ENCODE measurements at places on chromosomes 3 and 15.

- no peak for DNase-seq
Measured at GRCh38 chr3:42043099-42043813, 47.9 kb upstream of the TRAK1 start.

DNA sequence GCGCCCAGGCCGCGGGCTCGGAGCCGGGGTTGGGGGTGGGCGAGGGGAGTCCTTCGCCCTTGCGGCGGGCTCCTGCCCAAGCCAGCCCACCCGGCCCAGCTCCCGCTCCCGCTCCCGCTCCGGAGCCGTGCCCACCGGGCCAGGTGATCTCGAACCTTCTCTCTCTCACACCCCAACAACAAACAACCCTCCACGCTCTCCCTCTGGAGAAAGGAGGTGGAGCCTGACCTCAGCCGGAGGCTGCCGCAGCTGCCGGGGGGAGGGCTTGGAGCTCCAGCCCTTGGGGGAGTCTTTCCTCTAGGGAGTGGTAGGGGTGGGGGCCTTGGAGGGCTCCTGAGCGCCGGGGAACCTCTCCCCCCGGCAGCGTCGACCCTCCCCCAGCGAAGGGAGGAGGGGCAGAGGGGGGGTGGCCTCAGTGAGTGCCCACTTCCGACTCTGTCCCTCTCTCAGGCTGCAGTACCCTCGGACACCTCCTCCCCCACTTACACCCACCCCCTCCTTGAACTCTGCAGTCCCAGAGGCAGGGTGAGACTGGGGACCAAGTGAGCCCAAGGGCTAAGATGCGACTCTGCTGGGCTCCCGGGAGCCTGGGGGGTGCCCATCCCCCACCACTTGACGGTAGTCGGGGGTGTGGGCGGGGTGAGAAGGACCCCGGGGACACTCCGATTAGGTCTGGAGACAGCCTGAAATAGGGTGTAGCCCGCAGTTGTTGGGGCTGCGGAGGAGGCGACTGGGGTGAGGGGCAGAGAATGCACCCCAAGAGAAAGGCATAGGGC, 4.4 kb upstream of the BAHD1 start:
- DNase-seq, result no peak

GRCh38 chr15:60086681-60087429, 82.7 kb downstream of the FOXB1 start:
- DNase-seq, result no peak

DNA sequence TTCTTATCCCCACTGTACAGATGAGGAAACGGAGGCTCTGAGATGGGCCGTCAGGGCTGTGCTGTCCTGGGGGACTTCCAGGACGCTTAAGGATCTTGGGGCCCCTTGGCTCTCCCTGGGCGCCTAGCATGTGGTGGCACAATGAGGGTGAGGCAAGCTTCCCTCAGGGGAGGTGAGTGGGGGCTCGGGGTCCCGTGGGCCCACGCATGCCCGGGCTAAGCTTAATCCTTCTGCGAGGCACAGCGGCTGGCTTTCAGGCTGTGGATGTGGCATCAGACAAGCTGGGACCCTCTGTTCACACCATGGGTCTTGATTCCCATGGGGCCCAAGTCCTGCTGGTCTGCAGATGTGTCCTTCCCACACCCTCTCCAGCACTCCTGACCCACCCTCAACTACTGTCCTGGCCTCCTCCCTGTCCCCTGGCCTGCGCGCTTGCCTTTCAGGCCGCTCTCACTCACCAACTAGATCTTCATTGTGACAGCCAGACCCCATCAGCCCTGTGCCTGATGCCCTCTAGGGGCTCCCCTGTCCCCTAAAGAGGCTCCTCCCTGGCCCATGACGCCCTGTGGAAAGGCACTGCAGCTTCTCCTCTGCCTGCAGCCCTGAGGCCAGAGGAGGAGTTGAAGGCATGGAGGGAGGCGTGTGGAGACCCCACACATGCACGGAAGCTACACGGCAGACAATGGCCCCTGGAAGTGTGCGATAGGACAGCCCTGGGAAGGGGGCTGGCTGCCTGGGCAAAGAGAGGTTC, 11.3 kb downstream of the DUSP7 start:
- DNase-seq, result no peak

DNA sequence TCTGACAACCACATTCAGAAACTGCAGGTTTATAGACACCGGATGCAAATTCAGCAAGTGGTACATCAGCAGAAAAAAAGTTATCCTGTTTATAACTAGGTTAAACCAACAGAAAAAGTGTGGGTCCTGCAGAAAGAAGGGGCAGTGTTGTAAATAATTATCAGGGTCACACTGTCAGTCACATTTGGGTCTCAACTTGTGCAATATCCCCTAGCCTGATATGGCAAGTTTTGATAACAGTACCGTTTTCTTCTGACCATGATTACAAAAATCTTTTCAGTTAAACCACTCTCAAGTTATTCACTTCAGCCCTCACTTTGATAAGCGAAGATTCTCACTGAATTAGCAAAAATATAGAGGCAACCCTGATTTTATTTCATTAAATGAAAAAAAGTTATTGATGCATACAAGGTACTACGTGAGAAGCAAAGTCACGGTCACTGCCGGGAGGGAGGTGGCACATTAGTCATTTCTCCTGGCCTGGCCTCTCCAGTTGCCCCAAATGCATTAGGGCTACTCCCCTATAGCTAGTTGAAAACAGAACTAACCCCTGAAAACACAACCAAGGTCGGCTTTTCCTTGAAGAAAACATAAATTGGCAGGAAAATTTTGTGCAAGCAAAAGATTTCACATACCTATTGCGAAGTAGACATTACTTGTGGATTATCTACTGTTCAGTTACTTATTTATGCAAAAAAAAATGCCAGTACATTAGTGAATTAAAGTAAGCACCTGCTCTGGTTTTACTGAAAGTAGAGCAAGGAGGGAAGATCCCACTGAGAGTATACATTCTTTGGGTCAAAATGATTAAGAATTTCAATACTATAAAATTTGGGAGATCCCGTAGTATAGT, 28.6 kb downstream of the IL5RA start:
- no peak for DNase-seq

DNA sequence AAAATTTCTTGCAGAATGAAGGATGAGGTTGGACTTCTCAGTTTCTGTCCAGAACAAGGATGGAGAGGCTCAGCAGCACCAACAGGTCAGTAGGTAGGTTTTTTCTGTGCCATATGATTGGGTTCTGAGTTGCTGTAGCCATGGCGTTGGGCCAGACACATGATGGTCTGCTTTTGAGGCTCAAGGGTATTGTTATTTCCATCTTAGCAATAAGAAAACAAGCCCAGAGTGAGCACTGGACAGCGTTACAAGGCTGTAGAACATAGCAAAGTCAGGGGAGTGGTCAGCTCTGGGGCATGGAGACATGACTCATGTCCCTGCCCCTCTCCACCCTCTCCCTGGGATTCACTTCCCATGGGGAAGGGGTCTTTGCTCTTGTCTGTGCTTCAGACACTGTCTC, 137.6 kb upstream of the TOPAZ1 start:
- DNase-seq, result no peak

DNA sequence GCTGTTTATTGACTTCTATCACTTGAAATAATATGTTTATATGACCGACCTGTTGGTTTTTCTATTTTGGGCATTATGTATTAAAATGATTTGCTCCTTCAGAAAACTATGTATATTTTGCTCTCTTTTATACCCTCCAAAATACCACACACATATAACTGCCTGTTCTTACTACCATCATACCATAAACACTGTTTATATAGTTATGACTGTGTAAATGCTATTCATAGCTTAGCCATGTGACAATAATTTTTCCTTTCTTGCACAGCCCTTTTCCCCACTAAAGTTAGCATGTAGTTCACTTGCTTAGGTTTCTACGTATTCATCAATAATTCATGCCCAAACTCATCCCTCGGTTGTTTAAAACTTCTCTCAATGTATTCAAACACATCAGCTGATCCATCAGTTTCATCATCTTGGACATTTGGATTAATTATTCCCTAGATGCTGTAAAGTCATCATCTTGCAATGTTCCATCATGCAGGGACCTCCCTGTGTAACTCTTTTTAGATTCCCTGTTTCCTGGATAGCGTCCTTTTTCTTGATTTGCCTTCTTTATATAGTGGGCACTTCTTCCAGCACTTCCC, 8.2 kb upstream of the RYK start:
- no peak for DNase-seq
